ENCODE measurements at places on chromosomes 3 and 15. TPM values are rescaled to one million over a fixed set of nuclear protein-coding genes. Genes with fewer than 3 reads are reported as not detected.

The ABCF3 gene
- total RNA-seq, result 60.4 TPM

The SUCNR1 gene
- total RNA-seq, result not detected

The ST6GAL1 gene
- total RNA-seq, result 153 TPM

The GP5 gene
- 5.2 TPM for total RNA-seq

The LRRC15 gene
- total RNA-seq, result not detected

The SAMD7 gene
- not detected for total RNA-seq

The PARP14 gene
- 106 TPM for total RNA-seq

The IL5RA gene
- total RNA-seq, result not detected

The TAGLN3 gene
- total RNA-seq, result not detected

The THAP10 gene
- total RNA-seq, result not detected

The GOLIM4 gene
- 0.34 TPM for total RNA-seq

The OR4F6 gene
- not detected for total RNA-seq

The SLC22A14 gene
- not detected for total RNA-seq

The SMC4 gene
- 197 TPM for total RNA-seq

The TGM5 gene
- total RNA-seq, result not detected

The ILDR1 gene
- total RNA-seq, result not detected

The SH2D7 gene
- total RNA-seq, result not detected

The GHSR gene
- not detected for total RNA-seq

The UBAP1L gene
- 4.9 TPM for total RNA-seq

The VWA5B2 gene
- not detected for total RNA-seq

The ANKUB1 gene
- not detected for total RNA-seq

The GPR149 gene
- not detected for total RNA-seq

The POPDC2 gene
- 3.8 TPM for total RNA-seq

The SLCO2A1 gene
- not detected for total RNA-seq

The P2RY14 gene
- 0.51 TPM for total RNA-seq

The CHRM5 gene
- total RNA-seq, result not detected

The CACNA1D gene
- total RNA-seq, result 0.18 TPM

The SKOR1 gene
- total RNA-seq, result 0.30 TPM

The AHSG gene
- total RNA-seq, result not detected

The RFTN1 gene
- total RNA-seq, result 52.6 TPM

The SCG5 gene
- total RNA-seq, result 2.5 TPM

The RPN1 gene
- total RNA-seq, result 146 TPM

All from activated naive CD4-positive, alpha-beta T cell treated with anti-CD3 and anti-CD28 coated beads, Interleukin-2, amount 10 ng/mL, durations not matched to agents 5 hours and 36 hours (primary cell).